Adipocyte (in vitro differentiated cells): ENCODE measurements at places on chromosomes 13 and 19.

- no peak for DNase-seq
Observed at GRCh38 chr19:38671654-38672053, 24.2 kb downstream of the ACTN4 start.

- DNase-seq = no peak
Observed at GRCh38 chr19:38019396-38019724, 112.4 kb downstream of the SIPA1L3 start.

DNA sequence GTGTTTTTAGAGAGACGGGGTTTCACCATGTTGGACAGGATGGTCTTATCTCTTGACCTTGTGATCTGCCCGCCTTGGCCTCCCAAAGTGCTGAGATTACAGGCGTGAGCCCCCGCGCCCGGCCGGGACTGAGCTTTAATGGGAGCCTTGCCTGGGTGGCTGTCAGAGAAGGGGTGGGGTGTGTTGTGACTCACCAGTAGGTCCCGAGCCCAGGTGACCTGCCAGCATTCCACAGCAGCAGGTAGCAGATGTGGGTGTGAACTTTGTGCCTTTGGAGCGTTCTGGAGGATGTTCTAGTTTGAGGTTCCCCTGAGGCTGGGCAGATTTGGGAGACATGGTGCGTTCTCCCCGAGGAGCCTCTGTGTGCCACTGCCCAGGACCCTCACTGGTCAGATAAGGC, 7.1 kb upstream of the EPN1 start:
- DNase-seq = no peak

GRCh38 chr13:92224825-92225224, 826.4 kb downstream of the GPC5 start:
- no peak for DNase-seq

DNA sequence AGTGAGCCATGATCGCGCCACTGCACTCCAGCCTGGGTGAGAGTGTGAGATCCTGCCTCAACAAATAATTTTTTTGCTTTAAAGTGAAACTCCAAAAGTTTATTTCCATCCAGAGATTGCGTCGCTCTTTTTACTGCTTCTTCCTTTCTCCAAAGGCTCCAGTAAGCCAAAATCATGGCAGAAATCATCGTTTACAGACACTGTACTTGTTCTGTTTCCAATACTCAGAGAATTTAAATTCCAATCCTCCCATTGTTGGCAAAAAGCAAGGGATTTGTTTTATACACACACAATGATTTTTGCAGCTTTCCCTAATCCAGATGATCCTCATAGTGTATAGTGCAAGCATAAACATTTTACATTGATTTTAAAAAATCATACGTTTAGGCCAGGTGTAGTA, 15.3 kb downstream of the FBXO27 start:
- no peak for DNase-seq

GRCh38 chr13:99063952-99064351, 86.1 kb upstream of the DOCK9 start:
- no peak for DNase-seq

- peak; percentile 73 for DNase-seq
Observed at GRCh38 chr13:51435002-51435578, 17.7 kb downstream of the INTS6 start.
